NCI-H226 (cell line): ENCODE measurements at places on chromosomes 13 and 19.

- no peak for DNase-seq
Observed at GRCh38 chr13:42875475-42876269, 94.3 kb downstream of the FAM216B start.

- no peak for DNase-seq
Observed at GRCh38 chr19:29873024-29873800, 61.4 kb downstream of the CCNE1 start.

- peak; percentile 44 for DNase-seq
Observed at GRCh38 chr19:34269968-34270621, 15.7 kb downstream of the GARRE1 start.

DNA sequence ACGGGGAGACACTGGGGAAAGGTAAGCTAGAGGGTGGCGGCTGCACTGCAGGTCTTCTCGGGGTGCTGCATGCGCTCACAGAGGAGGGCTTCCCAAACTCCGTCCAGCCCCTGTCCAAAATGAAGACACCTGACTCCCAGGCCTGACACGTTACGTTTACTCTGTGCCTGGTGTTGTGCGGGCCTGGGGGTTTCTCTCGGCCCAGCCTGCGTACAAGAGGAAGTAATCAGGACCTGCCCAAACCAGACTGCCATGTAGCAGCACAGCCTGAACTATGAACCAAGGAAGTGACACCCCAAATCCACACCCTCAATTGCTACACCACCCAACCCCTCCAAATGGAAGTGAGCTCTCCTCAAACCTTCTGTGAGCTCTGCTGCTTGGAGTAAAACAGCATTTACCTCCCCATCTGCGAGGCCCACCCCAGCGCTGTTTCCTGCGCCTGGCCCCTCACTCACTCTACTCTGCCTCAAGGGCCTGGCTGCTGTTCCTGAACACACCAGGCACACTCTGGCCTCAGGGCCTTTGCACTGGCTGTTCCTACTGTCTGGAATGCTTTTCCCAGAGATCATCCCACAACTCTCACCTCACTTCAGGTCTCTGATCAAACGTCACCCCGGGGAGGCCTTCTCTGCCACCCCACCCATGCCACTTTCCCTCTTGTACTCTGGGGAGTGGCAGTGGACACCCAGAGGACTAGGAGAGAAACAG lies 3.0 kb downstream of the HSPBP1 start:
- DNase-seq: no peak

- no peak for DNase-seq
Observed at GRCh38 chr13:113884821-113885220, 20.9 kb upstream of the GAS6 start.

GRCh38 chr19:32613008-32613407 lies 32.0 kb downstream of the PDCD5 start:
- DNase-seq: no peak

- no peak for DNase-seq
Observed at GRCh38 chr13:53073711-53074110, 45.1 kb downstream of the OLFM4 start.

- DNase-seq: peak; percentile 77
Observed at GRCh38 chr19:1383017-1383311, 743 bp upstream of the NDUFS7 start.

DNA sequence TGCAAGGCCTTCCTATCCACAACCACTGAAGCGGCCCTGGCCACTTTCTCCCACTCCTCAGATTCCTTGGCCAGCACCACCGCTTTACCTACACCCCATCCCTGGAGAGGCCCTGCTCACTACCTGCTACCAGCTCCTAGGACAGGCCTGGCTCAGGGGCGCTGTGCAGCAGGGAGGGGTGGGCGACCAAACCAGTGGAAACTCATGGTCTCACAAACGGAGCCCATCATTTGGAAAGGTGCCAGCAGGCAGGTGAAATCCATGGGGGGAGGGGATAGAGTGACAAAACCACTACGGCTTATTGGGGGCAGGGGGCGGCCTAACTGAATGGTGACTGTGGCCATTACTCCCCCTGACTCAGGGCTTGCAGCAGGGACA lies 27.6 kb downstream of the C19orf47 start:
- DNase-seq: no peak

- no peak for DNase-seq
Observed at GRCh38 chr19:12092956-12093355, 28.4 kb downstream of the ZNF844 start.

DNA sequence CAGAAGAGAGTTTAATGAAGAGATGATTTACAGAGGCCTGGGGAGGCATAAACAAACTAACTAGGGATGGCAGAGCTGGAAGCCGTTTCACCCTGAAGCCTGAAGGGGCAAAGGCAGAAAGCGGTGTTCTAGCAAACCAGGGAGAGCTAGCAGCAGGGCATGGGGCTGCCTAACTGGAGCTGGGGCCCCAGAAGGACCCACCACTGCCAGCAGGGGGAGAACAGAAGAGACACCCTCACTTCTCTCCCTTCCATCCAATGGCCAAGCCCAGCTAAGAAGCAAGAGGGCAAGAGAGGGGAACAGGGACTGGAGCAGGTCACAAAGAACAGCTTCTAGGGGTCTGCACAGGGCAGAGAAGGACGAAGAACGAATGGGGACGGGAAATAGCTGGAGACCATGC lies 195.5 kb downstream of the KATNAL1 start:
- DNase-seq: no peak
